Effector memory CD8-positive, alpha-beta T cell (primary cell): ENCODE measurements at places on chromosomes 7 and 10.

DNA sequence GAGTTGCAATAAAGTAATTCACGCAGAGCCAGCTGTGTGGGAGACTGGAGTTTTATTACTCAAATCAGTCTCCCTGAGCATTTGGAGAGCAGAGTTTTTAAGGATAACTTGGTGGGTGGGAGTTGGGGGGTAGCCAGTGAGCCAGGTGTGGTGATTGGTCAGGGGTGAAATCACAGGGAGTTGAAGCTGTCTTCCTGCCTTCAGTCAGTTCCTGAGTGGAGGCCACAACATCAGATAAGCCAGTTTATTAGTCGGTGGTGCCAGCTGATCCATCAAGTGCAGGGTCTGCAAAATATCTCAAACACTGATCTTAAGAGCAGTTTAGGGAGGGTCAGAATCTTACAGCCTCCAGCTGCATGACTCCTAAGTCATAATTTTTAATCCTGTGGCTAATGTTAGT lies 3.3 kb upstream of the CYP51A1 start:
- DNase-seq = no peak

- no peak for DNase-seq
Measured at GRCh38 chr10:49620286-49620810, 6.5 kb downstream of the CHAT start.

- no peak for DNase-seq
Measured at GRCh38 chr7:125316466-125316865, 386.8 kb upstream of the POT1 start.

DNA sequence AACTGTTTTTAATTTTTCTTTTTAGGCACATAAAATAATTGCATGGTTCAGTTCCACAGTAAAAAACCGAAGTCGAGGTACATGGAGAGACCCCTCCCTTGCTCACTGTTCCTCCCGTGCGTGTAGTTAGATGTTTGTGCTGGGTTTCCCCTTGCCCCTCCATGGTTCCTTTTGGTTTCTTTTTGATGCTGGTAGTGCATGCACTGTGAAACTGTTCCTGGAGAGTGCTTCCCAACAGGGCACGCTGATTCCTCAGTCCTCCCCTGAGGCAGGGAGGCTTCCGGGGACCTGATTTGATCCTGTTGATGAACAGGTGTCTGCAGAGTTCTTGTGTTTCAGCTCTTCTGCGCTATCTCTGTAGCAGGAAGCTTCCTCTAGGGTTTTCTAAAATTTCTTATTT lies 69.5 kb downstream of the ADCY1 start:
- DNase-seq = no peak

- no peak for DNase-seq
Measured at GRCh38 chr7:92366730-92367129, 80.6 kb upstream of the GATAD1 start.

DNA sequence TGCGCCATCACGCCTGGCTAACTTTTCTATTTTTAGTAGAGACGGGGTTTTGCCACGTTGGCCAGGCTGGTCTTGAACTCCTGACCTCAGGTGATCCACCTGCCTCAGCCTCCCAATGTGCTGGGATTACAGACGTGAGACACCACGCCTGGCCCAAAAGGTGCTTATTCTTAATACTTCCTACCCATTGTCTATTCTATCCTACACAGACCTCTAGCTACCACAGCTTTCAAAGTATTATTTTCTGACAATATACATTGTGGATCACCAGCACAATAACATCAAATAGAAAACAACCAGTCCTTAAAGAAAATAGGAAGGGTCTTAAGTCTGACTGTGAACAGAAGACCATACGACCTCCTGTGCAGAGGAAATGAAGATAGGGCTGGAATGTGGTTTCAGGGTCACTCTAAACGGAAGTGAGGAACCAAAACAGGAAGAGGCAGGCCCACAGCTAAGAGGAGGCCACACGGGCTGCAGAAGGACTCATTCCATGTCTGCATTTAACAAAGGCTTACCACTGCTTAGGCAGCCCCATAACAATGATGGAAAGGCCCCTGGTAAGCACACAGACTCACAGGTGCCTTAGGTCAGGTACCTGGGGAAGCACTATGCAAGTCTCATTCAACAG lies 115.2 kb downstream of the ZFAND4 start:
- no peak for DNase-seq

- DNase-seq = no peak
Measured at GRCh38 chr7:10429031-10429430, 544.6 kb upstream of the PHF14 start.

GRCh38 chr10:79183468-79183865 lies 114.7 kb downstream of the ZMIZ1 start:
- DNase-seq = no peak

DNA sequence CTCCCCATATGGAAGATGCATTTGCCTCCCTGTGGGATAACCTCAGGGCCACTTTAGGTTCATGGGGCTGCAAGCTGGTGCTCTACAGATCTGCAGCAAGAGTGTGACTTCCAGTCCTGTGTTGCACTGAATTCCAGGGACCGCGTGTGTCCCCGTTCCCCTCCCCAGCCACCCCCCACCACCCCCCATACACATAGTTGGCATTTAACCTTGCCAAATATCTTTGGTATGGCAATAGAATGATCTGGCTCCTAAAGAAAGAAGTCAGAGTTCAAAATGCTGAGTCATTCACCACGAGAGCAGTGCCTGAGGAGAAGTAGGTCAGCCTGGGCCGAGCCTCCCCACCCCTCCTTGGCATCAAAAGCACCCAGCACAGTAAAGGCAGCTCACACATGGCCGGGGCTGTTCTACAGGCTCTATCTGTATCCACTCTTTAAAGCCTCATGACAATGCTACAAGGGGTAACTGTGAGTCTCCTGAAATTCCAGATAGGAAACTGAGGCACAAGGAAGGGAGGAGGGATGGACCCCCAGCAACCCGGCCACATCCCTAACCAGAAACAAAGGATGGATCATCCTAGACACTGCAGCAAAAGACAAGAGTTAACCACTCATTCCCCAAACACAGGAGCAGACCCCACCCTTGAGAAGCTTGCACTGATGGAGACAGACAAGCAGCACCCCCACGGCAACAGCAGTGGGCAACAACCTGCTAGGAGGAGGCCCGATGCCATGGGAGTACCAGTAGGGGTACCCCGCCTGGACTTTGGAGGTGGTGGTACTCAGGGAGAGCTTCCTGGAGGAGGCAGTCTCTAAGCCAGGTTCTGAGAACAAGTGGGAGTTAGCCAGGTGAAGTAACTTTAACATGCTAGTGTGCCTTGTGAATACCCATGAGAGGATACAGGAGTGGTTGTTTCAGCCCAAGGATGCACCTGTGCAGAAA lies 70.3 kb upstream of the NANOS1 start:
- no peak for DNase-seq

- DNase-seq = no peak
Measured at GRCh38 chr10:112390125-112390703, 16.3 kb downstream of the ACSL5 start.

DNA sequence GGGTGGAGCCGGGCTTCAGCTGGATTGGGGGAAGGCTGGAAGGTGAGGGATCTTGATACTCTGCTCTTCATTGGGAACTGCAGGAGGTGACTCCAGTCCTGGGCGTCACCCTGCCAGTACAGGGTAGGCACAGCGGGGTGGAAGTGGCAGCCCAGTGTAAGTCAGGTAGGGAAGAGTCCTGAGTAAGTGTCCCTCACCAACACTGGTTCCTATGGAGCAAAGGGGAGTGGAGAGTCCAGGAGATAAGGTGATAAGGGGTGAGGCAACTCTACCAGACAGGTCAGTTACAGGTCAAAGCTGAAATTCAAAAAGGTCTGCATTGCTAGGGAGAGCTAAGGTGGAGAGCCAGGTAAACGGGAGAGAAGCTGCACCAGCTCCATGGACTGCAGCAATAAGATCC lies 145.6 kb upstream of the NFE2L3 start:
- no peak for DNase-seq

DNA sequence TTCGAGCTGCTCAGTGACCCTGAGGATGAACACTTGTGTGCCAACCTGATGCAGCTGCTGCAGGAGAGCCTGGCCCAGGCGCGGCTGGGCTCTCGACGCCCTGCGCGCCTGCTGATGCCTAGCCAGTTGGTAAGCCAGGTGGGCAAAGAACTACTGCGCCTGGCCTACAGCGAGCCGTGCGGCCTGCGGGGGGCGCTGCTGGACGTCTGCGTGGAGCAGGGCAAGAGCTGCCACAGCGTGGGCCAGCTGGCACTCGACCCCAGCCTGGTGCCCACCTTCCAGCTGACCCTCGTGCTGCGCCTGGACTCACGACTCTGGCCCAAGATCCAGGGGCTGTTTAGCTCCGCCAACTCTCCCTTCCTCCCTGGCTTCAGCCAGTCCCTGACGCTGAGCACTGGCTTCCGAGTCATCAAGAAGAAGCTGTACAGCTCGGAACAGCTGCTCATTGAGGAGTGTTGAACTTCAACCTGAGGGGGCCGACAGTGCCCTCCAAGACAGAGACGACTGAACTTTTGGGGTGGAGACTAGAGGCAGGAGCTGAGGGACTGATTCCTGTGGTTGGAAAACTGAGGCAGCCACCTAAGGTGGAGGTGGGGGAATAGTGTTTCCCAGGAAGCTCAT lies 1.1 kb downstream of the DDIT4 start:
- DNase-seq = peak; percentile 68

- no peak for DNase-seq
Measured at GRCh38 chr10:125605167-125605566, 77.8 kb downstream of the TEX36 start.

GRCh38 chr10:75672111-75672671 lies 240.8 kb downstream of the LRMDA start:
- no peak for DNase-seq

DNA sequence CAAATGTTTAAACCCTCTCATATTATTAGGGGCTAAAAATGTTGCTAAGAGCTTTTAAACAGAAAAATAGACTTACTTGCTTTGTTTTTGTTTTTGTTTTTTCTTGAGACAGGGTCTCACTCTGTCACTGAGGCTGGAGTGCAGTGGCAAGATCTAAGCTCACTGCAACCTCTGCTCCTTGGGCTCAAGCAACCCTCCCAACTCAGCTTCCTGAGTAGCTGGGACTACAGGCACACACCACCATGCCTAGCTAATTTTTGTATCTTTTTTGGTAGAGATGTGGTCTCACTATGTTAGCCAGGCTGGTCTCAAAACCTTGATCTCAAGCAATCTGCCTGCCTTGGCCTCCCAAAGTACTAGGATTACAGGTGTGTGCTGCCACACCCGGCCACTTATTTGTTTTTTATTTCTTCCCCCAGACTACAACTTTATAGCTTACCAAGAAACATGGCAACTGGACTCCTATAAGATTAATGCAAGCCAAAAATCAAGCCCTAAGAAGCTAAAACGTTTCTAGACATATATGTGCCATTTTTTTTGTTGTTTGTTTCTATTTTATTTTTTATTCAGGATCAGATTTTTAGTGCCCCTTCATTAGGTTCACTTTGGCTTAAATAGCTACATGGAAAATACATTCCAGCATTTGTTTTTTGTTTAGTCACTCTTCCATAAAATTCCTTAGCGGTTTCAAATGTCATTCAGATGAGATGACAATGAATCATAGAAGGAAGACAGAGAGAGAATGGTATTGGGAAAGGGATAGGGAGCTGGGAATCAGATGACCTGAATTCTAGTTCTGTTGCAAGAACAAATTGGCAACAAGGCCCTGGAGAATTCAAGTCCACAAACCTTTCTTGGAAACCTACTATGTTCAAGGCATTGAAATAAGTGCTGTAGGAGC lies 163.4 kb upstream of the MKLN1 start:
- DNase-seq = no peak

GRCh38 chr7:99278180-99278579 lies 5.5 kb downstream of the MYH16 start:
- DNase-seq = no peak

DNA sequence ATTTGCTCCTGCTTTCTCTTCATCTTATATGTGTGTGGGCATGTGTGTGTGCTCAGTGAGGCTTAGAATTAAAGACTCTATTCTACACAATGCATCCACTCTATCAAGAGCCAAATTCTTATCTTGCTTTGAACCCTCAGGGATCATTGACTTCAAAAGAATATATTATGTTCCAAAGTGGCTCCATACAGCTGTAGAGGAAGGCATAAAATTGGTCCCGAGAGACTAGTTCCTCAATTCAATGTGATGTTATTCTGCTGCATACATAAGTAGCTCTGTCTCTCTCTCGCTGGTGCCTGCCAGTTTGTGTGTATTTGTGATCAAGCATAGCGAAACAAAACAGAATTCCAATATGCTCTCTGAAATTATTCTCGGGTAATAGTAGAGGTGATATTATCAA lies 997.9 kb upstream of the POT1 start:
- DNase-seq = no peak

DNA sequence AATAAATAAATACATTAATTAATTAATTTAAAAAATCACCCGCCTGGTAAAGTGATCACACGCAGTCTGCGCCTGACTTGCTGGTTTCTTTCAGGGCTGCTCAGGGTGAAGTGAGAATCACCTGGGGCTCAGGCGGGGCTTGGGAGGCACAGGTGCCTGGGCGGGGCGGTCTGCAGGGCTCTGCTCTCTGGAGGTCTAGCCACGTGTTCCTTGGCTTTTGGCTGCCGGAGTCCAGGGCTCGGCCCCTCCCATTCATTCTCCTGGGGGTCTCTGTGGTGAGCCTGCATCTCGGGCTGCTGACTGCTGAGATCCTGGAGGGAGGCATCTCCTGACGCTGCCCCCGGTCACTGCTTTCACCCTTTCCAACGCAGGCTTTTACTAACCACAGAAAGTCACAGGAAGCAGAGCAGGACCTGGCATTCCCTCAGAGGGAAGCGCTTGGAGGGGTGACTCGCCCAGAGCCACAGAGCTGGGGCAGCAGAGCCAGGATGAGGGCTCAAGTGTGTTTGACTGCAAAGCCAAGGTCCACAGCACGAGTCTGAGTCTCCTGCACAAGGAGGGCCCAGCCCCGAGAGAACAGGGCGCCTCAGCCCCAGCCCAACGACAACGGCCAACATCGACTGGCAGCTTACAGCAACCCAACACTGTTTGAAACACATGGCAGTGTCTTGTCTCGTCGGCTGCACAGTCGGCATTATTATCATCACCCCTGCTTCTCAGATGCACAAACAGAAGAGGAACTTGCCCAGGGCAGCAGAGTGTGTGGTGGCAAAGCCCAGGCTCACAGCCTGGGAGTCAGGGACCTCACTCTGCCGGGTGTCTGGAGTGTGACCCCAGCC lies 22.4 kb upstream of the MNX1 start:
- no peak for DNase-seq

GRCh38 chr10:69506834-69507713 lies 55.8 kb downstream of the TSPAN15 start:
- no peak for DNase-seq
